ENCODE measurements at places on chromosomes 3 and 15.

DNA sequence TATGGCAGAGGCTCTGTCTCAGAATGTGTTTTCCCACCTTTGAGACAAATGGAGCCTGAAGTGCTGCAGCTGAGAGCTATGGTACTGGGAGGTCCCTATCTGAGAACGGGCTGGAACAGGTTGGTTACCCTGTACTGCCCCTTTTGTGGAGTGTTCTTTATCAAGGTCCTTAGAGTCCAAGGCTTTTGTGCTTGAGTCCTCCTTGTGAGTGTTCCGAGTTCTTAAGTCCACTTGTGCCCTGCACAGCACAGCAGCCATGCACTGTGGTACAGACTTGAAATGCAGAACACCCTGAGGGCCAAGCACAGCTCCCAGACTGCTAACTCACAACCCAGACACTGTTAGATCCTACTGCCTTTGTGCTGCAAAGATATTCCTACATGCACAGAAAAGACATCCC, 67.8 kb downstream of the ARHGAP31 start:
- DNase-seq: no peak

DNA sequence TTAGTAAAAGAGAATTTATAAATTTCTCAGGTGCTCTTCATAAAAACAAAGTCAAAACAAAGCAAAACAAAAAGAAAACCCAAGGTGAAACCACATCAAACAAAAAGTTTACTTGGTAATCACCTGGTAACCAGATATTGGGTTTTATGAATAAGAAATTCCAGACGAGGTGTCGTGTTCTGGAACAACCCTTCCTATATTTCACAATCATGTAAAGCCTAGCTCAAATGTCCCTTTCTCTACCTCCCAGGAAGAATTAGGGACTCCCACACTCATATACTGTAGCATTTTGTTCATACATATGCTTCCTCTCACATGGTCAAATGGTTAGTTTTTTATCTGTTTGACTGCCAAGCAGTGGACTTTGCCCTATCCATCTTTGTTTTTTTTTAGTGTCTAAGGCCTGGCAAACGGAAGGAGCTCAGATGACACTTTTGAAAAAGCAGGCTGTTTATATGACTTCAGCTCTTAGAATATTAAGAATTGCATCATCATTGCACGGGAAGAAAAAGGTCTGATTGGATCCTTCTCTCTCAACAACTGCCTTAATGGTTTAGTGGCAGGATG, 326.7 kb upstream of the TBL1XR1 start:
- DNase-seq: no peak

- no peak for DNase-seq
These were observed 58.7 kb downstream of the CLDN11 start for GRCh38 chr3:170477395-170477794.

DNA sequence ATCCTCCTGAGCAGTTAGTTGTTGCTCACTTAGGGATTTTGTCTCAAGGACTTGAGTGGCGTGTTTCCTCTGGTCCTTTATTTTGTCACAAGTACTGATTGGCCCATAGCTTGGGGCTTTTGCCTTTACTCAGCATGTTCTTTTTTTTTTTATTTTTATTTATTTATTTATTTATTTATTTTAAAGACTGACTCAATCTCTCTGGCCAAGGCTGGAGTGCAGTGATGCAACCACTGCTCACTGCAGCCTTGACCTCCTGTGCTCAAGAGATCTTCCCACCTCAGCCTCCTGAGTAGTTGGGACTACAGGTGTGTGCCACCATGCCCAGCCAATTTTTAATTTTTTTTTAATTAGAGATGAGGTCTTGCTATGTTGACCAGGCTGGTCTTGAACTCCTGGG, 223.9 kb upstream of the TPM1 start:
- DNase-seq: no peak
